ENCODE measurements at places on chromosomes 4 and X.

- no peak for DNase-seq
Measured at GRCh38 chr4:110296892-110297291, 98.5 kb upstream of the ELOVL6 start.

GRCh38 chr4:38189445-38189844 is 229.2 kb downstream of the PTTG2 start:
- DNase-seq = no peak

DNA sequence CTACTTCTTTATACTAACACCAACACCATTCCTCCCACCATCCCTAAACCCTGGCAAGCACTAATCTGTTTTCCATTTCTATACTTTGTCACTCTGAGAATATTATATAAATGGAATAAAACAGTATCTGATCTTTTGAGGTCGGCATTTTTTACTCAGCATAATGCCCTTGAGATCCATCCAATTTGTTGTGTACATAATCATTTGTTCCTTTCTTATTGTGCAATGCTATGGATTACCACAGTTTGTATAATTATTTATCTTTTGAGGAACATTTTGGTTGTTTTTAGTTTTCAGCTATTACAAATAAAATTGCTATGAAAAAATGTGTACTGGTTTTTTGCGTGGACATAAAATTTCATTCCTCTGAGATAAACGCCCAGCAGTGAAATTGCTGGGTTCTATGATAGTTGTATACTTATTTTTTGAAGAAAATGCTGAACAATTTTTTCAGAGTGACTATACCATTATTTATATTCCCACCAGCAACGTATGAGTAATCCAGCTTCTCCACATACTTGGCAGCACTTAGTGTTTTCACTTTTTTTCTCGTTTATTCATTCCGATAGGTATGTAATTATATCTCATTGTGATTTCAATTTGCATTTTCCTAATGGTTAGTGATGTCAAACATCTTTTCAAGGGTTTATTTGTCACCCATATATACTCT is 154.3 kb upstream of the DCAF8L1 start:
- DNase-seq = no peak

DNA sequence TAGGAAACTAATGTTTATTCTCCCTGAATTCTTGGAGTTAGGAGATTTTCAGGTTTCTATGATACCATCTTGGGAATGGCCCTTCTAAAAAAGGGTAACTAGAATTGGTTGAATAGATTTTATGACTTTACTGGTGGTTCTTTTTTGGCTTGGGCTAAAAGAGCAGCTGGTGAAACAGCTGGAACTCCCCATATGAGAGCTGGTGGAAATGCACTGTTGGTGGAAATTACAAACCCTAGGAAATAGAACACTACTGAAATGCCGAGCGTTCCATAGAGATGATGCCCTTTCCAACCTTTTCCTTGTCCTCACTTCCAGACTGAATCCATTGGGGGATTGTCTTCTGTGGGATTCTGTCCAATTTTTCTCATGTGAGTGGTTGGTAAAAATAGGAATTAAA is 139.5 kb downstream of the STIM2 start:
- DNase-seq = no peak
